ENCODE measurements at places on chromosomes 4 and X.

- H3K36me3 ChIP-seq, result no peaks in the 10 kb centered on the region
- DNase-seq, result no peak
- H3K27ac ChIP-seq, result no peak overlapping the region
- peaks cover 14% of the 10 kb centered on the region for H3K4me1 ChIP-seq
- H3K27me3 ChIP-seq, result no peaks in the 10 kb centered on the region
Observed at GRCh38 chr4:105137121-105137875, 9.4 kb upstream of the TET2 start.

- no peaks in the 10 kb centered on the region for H3K36me3 ChIP-seq
- peaks cover 33% of the 10 kb centered on the region for H3K4me1 ChIP-seq
- H3K27ac ChIP-seq, result no peak overlapping the region
- no peak for DNase-seq
Observed at GRCh38 chrX:110277609-110278008, 40.3 kb downstream of the AMMECR1 start.

DNA sequence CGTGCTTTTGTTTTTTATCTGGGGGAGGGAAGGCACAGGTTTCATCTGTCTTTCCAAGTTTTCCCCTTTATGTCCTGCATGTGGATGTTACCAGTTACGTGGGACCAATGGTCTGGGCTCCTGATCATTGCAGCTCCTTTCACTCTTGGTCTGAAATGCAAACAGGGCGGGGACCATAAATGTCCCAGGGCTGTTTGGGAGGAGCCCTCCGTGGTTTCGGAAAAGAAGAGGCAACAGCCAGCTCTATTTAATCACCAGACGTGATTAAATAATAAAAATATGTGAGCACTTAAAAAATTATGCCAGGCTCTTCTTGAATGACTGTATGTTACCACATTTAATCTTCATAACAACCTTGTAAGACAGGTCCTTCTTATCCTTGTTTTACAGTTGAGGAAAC is 30.8 kb upstream of the C1GALT1C1 start:
- peaks cover 16% of the 10 kb centered on the region for H3K4me1 ChIP-seq
- peak overlapping the region; percentile 54 for H3K4me3 ChIP-seq
- H3K27ac ChIP-seq, result peak overlapping the region; percentile 51
- no peaks in the 10 kb centered on the region for H3K27me3 ChIP-seq
- peak; percentile 70 for DNase-seq

- DNase-seq, result peak; percentile 72
- H3K36me3 ChIP-seq, result no peaks in the 10 kb centered on the region
- no peak overlapping the region for H3K27ac ChIP-seq
- H3K4me3 ChIP-seq, result no peak overlapping the region
- H3K4me1 ChIP-seq, result no peaks in the 10 kb centered on the region
- no peaks in the 10 kb centered on the region for H3K27me3 ChIP-seq
Observed at GRCh38 chr4:162497564-162498167, 333.9 kb upstream of the FSTL5 start.

- no peak for DNase-seq
- H3K4me1 ChIP-seq, result peaks cover 13% of the 10 kb centered on the region
- no peak overlapping the region for H3K4me3 ChIP-seq
- no peak overlapping the region for H3K27ac ChIP-seq
- H3K36me3 ChIP-seq, result no peaks in the 10 kb centered on the region
- H3K27me3 ChIP-seq, result no peaks in the 10 kb centered on the region
Observed at GRCh38 chr4:89294573-89295269, 12.9 kb downstream of the GPRIN3 start.

DNA sequence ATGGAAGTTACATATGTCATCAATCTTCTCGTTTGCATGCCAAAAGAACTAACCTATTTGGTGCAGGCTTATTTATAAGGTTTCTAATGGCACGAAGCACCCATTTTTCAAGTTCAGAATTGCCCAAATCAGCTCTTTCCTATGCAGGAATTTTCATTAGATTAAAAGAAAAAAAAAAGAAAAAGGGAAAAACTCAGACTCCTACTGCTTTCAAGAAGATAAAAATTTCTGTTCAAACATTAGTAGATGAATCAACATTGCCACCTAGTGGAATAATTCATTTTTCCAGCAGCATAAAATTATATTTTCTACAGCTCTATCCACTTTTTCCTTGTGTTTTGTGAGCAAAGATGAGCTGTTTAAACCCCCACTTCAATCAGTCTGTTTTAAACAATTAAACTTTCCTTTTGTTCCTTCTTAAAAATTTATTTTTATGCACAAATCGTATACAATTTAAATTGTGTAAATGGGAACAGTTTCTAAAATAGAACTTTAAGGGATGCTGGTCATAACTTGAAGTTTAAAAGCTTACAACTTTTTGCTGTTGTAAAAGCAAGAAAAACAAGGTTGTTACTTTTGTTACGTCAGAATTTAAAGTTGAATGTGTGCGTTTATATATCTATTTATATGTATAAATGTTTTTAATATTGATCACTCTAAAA is 309.9 kb downstream of the ARAP2 start:
- H3K4me1 ChIP-seq, result no peaks in the 10 kb centered on the region
- DNase-seq, result peak; percentile 30
- no peak overlapping the region for H3K4me3 ChIP-seq
- no peaks in the 10 kb centered on the region for H3K27me3 ChIP-seq
- no peaks in the 10 kb centered on the region for H3K36me3 ChIP-seq

DNA sequence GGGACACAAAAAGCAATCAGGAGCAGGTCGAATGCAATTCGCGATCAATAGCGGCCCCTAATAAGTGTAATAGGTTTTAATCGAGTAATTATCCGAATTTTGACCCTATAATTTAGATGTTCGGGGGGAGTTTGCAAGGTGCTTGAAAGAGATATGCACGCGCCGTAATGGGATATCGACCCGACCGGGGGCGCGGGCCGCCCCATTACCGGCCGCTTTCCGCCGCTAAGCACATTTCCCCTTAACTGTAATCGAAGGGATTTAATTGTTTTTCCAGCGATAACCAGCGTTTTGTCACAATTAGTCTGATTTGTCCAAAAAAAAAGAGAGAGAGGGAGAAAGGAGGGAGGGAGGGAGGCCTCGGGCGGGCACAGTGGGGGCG is 997 bp downstream of the NKX1-1 start:
- H3K4me3 ChIP-seq, result no peak overlapping the region
- H3K27me3 ChIP-seq, result peaks cover 70% of the 10 kb centered on the region
- DNase-seq, result no peak

DNA sequence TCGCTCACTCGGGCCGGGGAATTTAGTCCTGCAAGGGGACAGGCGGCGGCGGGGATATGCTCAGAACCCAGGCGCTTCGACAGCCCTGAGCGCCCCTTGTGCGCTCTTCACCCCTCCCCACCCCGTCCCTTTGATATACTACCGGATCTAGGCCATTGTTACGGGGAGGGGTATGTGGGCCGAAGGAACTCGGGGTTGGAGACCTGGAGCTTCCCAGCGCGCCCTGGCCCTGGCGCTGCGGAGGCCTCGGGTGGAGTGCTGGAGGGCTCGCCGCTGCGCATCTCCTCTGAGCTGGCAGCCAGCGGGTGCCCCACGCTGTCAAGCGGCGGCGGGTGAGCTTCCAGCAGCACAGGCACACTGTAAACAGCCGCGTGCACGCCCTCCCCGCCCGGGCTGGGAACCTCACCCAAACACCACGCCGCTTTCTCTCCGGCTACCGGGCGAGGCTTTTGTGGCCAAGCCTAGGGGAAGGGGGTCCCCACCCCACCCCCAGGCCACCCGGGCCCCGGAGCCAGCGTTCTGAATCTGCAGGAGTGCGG is 54.5 kb upstream of the BCOR start:
- peak; percentile 67 for DNase-seq
- no peaks in the 10 kb centered on the region for H3K36me3 ChIP-seq
- peak overlapping the region; percentile 62 for H3K27ac ChIP-seq
- no peaks in the 10 kb centered on the region for H3K4me1 ChIP-seq

All from GM23248 (cell line).